H9 (cell line): ENCODE measurements at places on chromosomes 11 and 22. TPM values are rescaled to one million over a fixed set of nuclear protein-coding genes. Genes with fewer than 3 reads are reported as not detected.
A peak's percentile ranks its signal among the peaks of the same experiment; 100 is the strongest.

MAP6 gene
- total RNA-seq: 0.48 and 0.77 TPM in 2 replicates

MMP1 gene
- total RNA-seq: not detected in 2 replicates

LIF gene
- 4.3 and 6.1 TPM in 2 replicates for total RNA-seq

SLC37A2 gene
- total RNA-seq: 0.61 and 1.2 TPM in 2 replicates

DNA sequence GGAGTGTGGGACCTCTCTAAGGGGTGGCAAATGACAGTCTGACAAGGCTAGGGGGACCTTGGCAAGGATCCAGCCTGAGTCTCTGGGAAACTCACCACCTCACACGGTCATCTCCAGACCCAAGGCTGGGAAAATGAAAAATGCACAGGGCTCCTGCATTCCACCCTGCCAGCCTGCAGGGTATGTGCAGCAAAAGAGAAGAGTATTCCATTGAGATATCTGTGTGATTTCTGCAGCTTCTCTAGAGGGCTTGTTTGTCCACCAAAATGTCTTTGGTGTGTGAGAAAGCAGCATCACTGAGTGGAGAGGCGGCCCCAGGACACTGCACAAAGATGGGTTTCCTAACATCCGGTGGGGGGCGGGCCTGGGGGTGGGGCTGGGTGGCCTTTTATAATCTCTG is 177.8 kb downstream of the EFCAB6 start:
- no peak for DNase-seq
- H3K4me3 ChIP-seq: no peak overlapping the region
- H3K27me3 ChIP-seq: no peaks in the 10 kb centered on the region
- H3K4me1 ChIP-seq: no peaks in the 10 kb centered on the region; the same call in 1 of the 2 replicates

DNA sequence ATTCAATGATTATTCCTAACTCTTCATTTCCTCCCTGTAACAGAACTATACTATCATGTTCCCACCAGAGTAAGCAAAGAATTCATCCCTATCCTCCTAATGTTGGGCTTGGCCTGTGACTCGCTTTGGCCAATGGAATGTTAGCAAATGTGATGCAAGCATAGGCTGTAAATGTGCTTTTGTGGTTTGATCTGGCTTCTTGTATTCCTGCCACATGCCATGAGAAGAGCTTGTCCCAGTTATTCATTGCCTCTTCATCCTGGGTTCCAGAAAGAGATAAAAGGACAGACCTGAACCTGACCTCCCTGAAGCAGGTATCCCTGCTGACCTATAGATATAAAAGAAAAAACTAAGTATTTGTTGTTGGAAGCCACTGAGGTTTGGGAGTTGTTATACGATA is 51.0 kb downstream of the SYTL2 start:
- H3K27me3 ChIP-seq: no peaks in the 10 kb centered on the region
- H3K4me3 ChIP-seq: no peak overlapping the region
- peaks cover 2% of the 10 kb centered on the region; the same call in 1 of the 2 replicates for H3K4me1 ChIP-seq
- DNase-seq: no peak

DNA sequence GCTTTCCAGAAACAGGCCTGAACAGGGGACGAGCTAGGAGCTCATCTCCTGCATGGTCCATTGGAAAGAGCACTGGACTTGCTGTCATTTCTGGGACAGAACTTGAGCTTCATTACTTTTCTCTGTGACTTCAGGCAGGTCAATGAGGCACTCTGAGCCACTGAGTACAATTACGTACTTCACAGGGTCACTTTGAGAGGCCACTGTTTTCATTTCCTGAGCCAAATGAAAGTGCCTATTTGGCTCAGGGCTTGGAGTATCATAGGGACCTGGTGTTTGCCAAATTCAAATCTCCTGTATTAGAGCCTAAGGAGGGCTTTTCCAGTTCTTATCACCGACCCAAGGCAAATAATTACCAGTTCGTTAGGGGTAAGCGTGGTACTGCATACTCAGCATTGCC is 319.3 kb downstream of the CADM1 start:
- no peaks in the 10 kb centered on the region for H3K4me1 ChIP-seq
- no peak for DNase-seq
- no peaks in the 10 kb centered on the region for H3K36me3 ChIP-seq
- no peaks in the 10 kb centered on the region for H3K27me3 ChIP-seq

DNA sequence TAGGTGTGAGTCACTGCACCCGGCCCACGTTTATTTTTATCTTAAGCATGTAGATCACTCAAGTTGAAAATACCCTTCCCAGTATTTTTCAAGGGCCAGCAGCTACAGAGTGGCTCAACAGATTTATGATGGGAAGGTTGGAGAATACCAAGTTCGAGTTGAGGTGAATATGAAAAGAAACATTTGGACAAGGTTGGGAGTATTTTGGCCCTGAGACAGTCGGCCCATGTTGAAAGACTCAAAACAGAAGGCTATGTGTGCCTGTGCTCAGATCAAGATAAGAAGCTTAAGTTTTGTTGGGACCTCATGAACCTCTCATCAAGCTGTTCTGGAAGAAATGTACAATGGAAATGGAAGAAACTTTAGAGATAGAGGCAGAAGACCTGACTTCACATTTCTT is 199.1 kb downstream of the DBX1 start:
- H3K27ac ChIP-seq: no peak overlapping the region
- no peak overlapping the region for H3K4me3 ChIP-seq
- no peaks in the 10 kb centered on the region for H3K27me3 ChIP-seq

GRCh38 chr22:44529827-44530523 is 31.9 kb upstream of the RTL6 start:
- H3K27me3 ChIP-seq: no peaks in the 10 kb centered on the region; the same call in 1 of the 2 replicates
- H3K4me1 ChIP-seq: no peaks in the 10 kb centered on the region
- peak; percentile 3 for DNase-seq
- no peaks in the 10 kb centered on the region for H3K36me3 ChIP-seq

DNA sequence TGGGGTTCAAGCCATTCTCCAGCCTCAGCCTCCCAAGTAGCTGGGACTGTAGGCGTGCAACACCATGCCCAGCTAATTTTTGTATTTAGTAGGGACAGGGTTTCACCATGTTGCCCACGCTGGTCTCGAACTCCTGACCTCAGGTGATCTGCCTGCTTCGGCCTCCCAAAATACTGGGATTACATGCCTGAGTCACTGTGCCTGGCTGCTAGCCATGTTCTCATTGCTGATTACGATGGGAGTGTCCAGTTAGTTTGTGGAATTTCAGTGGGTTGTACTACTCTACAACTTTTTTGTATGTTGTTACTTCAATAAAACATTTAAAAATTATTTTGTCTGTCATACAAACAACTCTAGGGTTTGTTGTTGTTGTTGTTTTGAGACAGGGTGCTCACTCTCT is 4.8 kb upstream of the VPS11 start:
- no peak overlapping the region for H3K27ac ChIP-seq
- DNase-seq: no peak
- H3K36me3 ChIP-seq: peaks cover 4% of the 10 kb centered on the region; the same call in 1 of the 2 replicates
